ENCODE measurements at places on chromosomes 13 and 19.

DNA sequence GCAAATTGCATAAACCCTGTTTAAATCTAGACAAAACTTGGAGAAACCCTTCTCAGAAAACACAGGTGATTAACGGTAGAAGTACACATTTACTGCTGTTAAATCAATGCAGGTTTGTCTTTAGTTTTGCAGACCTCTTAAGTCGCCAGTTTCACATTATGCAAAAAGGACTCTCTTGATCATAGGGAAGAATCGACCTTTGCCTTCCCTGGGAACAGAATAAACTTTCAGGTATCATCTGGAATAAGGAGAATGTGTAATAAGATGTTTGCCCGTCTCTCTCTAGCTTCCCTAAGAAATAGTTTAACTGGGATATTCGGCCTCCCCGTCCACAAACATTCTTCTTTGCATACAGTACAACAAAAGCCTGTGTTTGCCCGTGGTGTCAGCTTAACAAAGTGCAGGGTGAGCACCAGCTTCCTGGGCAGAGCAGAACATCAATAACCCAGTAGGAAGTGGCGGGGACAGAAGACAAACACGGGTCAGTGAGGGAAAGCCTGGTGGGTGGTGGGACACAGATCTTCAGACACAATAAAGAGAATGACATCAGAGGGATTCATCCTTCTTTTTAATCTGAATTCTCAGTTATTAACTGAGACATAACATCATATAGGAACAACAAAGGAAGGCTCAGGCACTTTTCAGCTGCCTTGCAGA is 1077.7 kb upstream of the SLC10A2 start:
- no peak for DNase-seq

DNA sequence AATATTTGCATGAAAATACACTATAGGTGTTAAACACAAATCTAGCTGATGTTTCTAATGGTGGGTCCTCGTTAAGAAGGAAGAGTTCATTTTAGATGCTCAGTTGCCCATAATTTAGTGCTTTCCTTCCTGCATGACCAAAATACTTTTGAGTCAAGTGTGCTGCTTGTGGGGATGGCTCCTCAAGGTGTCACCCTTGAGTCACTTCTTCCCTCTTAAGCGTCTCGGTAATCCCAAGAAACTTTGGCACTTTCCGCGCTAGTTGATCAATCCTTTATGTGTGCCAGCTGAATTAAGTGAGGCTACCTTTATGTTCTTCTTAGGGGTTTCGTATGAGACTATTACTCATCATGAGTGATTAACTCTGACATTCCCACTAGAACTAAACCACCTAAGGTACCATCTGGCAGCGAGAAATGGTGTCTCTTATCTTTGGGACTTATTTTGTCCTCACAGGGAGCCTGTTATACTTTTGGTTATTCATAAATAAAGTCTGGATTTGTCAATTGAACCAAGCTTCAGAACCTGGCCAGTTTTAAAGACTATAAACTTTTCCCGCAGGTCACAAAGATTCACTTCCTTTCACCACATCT is 106.8 kb downstream of the NHLRC3 start:
- peak; percentile 38 for DNase-seq

DNA sequence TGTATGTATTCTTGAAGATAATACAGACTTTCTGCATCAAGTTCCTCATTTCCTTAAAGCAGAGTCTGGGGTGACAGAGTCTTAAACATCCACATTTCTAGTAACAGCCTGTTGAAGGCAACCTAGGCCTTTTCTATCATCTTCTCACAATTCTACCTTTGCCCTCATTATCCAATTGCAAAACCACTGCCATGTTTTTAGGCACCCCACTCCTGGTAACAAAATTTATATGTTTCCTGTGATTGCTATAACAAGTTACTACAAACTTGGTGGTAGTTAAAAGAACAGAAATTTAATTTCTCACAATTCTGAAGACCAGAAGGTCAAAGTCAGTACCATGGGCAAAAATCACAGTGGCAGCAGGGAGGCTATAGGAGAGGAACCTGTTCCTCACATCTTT is 33.1 kb downstream of the TUBA3C start:
- DNase-seq = no peak

- no peak for DNase-seq
Observed at GRCh38 chr13:91405240-91405639, 6.8 kb downstream of the GPC5 start.

DNA sequence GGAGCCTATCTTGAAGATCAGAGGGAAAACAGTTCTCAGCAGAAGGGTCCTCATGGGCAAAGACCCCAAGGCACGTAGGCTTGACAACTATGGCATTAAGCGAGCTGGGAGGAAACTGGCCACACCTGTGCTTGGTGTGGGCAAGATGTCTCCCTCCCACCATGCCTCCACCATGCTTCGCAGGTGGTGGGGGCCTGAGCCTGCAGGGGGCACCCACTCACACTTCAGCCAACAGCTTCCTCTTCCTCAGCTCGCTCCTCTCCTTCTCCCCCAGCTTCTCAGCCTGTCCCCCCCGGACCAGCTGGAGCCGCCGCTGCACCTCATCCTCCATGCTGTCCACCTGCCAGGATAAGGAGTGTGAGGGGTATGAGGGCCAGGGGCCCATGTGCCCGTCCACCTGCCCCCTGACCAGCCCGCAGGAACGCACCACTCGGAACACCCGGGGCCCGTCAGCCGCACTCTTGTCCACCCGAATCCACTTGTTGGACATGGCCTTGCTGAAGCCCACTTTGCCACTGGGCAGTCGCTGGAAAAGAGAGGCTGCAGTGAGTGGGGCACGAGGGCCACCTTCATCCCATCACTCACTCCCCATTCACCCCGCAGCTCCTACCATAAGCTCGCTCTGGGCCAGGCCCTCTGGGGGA is 3.4 kb downstream of the FARSA start:
- DNase-seq = no peak

GRCh38 chr13:33236021-33236420 is 49.5 kb downstream of the STARD13 start:
- DNase-seq = peak; percentile 47

DNA sequence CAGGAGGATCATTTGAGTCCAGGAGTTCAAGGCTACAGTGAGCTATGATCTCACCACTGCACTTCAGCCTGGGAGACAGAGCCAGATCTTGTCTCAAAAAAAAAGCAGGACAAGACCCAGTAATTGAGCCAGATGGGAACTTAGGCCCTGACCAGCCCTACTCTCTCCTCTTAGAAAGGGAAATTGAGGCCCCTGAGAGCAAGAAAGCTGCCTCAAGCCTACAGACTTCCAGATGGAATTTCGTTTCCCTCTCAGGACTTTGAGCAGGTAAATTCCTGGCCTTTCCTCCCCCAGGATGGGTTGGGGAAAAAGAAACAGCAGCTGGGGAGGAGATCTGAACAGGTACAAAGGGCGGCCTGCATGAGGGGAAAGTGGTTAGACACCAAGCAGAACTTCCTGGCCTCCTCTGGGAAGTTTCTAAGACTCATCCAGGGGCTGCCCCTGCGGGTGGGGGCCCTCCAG is 3.6 kb upstream of the BCL3 start:
- DNase-seq = no peak

DNA sequence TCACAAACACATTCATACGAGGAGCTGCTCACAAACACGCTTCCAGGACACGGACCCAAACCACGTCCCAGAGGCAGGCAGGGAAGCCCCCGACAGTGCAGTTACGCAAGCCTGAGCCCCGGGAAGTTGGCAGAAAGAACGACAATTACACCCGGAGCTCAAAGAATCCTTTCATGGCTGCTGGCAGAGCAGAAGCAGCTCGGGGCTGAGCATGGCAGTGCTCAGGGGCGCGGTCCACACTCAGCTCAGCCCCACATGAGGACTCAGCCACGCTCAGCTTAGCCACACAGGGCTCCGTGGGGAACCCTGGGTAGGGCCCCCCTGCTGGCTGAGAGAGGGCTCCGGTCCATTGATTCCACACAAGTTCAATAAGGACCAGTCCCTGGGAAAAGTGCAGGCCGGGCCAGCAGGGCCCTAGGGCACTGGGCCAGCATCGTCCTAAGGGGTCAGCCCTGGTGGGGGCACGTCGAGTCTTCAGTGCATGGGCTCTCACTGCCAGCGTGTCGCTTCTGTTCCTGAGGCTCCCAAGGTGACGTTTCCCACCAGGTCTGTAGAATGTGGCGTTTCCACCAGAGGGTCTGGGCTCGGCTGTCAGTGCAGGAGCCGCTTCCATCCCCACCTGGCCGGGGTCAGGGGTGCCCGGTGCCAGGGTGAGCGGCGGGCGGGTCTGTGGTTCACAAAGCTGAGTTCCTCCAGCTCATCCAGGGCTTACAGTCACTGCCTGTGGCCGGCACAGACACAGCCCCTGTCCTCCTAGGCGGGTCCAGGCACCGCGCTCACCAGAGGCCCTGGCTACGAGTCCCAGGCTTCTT is 23.1 kb downstream of the GAS6 start:
- DNase-seq = no peak

GRCh38 chr19:35816262-35816661 is 3.6 kb upstream of the PRODH2 start:
- no peak for DNase-seq

DNA sequence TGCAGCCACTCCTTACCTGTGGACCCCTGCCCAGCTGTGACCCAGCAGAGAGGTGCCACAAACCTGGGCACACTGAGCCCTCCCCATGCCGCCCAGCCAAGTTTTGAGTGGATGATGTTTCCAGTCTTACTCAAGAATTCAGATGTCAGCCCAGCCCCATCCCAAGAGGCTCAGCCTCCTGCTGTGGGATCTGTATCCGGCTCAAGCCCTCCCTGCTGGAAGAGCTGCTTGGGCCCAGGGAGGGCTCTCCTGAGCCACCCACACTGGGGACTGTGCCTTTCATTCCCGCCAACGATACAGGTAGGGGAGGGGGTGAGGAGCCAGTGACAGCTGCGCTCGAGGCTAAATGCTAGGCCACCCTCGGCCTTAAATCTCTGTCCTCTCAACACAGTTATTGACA is 5.9 kb upstream of the SLC7A9 start:
- no peak for DNase-seq

- no peak for DNase-seq
Observed at GRCh38 chr13:28322256-28322905, 172.5 kb downstream of the FLT1 start.

- no peak for DNase-seq
Observed at GRCh38 chr13:113550453-113550852, 34.1 kb upstream of the TFDP1 start.

DNA sequence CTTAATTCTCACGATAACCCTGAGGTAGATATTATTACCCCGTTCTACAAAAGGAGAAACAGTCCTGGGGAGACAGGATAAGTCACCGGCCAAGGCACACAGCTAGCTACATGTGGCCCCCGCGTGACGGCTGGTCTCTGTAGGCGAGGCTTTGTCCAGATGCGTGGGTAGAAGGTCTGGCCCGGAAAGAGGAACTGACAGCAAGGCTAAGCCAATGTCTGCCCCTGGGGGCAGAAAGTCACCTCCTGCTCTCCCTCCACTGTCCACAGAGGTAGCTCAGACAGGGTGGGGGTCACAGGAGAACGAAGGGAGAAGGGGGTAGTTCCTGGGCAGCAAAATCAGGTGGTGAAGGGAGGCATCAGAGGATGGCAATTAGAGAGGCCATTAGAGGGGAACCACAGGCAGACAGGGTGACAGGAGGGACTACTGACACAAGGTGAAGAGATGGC is 1.8 kb downstream of the APOC4 start:
- DNase-seq = no peak

- DNase-seq = no peak
Observed at GRCh38 chr13:54162069-54162468, 1133.5 kb downstream of the OLFM4 start.

DNA sequence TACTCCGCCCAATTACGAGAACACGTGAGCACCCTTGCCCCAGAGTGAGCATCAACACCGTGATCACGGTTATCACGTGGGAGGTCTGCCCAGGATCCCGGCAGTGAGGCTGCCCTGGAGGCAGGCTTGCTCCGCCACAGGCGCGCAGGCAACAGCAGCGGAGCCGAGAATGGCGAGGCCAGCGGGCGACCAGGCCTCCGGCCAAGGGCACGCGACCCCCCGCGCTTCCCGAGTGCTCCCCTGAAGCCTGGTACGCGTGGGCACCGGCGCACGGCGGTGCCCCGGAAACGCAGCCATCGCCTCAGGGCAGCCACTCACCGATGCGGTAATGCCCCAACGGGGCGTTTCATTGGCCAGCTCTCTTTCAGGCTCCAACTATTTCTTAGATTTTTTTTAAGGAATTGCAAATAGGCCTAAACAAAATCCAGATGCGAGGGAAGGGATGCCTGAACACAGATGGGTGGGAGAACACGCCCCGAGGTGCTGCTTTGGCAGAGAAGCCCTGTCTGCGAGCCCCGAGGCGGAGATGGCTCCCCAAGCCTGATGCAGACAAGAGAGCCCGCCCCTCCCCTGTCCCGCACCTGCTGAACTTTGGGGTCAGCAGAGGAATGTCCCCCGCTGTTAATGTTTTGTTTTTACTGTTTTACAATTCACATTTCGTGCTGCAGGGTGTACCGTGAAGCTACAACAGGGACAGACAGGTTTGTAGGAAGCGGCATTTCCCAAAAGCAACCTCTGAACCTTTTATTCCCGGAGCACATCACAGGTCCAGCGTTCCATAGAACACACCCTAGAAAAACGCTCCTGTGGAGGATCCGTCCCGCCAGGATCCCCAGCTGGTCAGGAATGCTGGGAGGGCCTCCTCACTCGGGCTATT is 132.7 kb downstream of the ZDHHC20 start:
- peak; percentile 19 for DNase-seq

DNA sequence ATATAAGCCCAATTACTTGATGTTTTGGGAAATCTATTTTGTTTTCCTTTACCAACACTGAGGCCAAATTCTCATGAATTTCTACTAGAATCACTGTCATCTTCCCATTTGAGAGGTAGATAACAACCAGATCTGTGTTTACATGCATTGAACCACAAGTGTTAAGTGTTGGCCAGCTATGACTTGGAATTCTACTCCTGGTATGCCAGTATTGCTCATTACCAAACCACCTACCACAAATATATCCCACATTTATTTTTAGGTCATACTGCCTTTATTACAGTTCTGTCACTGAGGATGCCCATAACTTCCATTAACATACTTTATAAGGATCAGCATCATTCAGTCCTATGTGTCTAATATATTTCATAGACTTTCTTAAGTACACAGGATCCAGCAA is 328.9 kb downstream of the DIAPH3 start:
- no peak for DNase-seq

- DNase-seq = no peak
Observed at GRCh38 chr13:112664501-112665203, 25.2 kb upstream of the ATP11A start.

DNA sequence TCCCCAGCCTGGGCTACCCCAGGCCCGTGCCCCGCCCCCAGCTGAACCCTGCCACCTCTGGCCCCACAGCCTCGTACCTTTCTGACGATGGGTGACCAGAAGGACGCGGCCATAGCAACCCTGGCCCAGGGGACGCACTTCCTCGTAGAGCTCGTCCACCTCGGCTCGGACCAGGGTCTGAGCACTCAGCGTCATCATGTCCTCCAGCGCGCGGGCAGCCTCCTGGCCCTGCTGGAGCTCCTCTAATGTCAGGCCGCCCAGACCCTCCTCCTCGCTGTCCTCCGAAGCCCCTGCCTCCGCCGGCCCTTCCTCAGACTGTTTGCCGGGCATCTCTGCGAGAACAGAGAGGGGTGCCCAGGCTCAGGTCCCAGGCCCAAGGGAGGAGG is 975 bp downstream of the SBK2 start:
- DNase-seq = no peak

- DNase-seq = no peak
Observed at GRCh38 chr19:42555801-42556200, 27.5 kb upstream of the CEACAM1 start.

- no peak for DNase-seq
Observed at GRCh38 chr13:47433461-47434005, 536.7 kb upstream of the HTR2A start.

- peak; percentile 56 for DNase-seq
Observed at GRCh38 chr19:40585241-40585981, 8.7 kb downstream of the SHKBP1 start.

Measured in kidney glomerular epithelial cell (primary cell).